Activated T-cell treated with anti-CD3 and anti-CD28 coated beads for 1 hour (primary cell): ENCODE measurements at places on chromosomes 2 and 18.

DNA sequence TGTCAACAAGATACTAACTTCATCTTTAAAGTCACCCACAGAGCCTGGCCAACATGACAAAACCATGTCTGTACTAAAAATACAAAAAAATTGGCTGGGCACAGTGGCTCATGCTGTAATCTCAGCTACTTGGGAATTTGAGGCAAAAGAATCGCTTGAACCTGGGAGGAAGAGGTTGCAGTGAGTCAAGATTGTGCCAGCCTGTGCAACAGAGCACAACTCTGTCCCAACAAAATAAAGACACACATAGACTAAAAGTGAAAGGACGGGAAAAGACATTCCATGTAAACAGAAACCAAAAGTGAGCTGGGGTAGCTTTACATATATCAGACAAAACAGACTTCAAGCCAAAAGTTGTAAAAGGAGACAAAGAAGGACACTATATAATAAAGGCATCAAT is 34.8 kb downstream of the USP34 start:
- no peak for DNase-seq

DNA sequence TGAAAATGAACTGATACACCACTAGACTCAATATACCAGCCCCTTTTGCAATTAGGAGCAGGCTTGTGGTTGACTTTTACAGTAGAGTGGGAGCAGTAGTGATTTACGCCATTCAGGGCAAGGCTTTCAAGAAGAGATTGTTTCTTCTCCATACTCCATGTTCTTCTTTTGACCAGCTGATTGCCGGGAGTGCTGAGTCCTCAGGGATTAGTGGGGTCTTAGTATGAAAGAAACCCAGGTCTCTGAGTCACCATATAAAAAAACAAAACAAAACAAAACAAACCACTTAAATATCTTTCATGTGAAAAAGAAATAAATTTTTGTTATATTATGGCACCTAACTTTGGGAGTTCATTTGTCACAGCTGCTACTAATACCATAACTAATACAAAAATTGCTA is 465.6 kb upstream of the TRIB2 start:
- DNase-seq = no peak

DNA sequence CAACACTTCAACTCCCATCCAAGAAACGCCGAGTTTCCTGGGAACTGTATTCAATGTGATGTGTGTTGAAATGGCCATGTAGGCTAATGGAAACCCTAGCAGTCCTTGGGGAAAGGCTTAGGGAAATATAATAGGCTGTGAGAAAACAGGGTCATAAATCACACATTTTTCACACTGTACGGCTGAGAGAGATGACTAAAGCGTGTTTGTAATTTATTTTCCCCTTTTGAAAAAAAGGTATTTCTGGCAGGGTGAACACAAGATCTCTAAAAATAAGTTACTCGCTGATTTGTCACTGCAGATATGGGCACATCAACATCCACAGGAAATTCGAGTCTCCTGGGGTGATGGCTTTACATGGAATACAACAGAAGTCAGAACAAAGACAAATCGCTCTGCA is 109.6 kb upstream of the ST6GAL2 start:
- DNase-seq = no peak

GRCh38 chr2:109290887-109291643 is 162.1 kb downstream of the SH3RF3 start:
- DNase-seq = no peak

DNA sequence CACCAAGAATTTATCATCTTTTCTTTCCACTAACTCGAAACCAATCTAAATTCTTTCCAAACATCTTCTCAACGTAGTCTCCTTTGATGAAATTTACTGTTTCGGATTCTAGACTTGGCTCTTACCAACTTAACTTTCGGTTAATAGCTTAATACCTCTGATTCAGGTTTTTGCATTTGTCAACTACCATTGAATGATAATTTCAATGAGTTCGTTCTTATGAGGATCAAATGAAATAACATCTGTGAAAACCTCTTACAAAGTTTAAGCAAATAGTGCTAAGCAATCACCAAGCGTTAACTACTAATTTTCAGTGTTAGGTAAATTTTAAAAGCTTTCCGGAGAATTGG is 593 bp upstream of the NRBP1 start:
- no peak for DNase-seq

DNA sequence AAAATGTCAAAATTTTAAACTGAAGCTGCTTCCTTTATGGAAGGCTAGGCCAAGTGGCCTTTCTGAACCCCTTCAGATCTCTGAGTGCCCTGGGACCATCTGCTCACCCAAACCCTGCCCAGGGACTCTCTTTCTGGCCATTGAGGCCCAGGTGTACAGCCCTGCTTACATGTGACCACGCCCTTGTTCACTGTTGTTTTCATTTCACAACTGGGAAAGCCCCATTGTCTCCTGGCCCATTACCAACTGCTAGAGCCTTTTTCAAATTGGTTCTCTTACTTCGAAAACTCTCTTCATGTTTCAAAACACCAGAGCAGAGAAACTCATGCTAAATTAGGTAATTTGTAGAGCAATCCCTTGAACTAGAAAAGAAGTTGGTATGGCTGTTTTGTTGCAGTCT is 219.5 kb upstream of the TANK start:
- no peak for DNase-seq

DNA sequence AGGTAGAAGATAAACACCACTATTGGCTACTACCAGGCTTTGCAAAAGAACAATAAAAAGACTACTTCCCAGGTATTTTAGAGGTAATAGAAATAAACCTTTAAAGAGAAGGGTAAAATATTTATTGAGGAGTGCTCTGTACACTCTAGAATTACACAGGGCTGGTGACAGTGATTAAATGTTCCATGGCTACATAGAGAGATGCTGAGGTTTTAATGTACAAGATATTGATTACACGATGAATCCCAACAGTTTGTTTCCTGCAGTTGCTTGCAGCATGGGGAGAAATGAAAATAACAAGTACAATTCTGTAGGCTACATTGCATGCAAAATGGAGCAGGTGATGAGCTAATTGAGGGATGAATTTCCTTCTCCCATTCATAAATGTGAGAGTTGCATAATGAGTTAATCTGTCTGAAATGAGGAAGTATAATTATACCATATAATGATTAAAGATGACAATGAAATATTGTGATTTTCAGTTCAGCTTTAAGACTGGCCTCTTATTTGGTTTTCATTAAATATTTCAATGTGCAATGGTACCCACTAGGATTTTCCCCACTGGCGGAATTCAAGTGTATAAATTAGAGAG is 266.1 kb downstream of the SOCS6 start:
- no peak for DNase-seq

DNA sequence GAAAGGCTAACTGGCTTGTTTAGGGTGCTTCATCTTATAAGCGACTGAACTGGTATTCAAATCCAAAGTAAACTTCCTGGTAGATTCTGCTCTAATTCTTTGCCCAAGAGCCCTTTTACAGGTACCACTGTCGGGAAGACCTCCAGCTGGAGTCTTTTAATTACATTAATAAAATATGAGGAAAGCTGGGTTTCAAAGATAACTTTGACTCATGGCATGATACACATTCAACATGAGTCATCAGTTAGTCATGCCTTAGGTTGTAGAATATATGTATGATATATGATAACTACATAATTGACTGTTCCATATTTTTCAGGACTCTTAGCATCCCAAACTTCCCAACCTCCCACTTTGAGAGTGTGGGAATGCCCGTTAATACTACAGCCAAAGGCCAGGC is 32.3 kb downstream of the ZCCHC2 start:
- no peak for DNase-seq

DNA sequence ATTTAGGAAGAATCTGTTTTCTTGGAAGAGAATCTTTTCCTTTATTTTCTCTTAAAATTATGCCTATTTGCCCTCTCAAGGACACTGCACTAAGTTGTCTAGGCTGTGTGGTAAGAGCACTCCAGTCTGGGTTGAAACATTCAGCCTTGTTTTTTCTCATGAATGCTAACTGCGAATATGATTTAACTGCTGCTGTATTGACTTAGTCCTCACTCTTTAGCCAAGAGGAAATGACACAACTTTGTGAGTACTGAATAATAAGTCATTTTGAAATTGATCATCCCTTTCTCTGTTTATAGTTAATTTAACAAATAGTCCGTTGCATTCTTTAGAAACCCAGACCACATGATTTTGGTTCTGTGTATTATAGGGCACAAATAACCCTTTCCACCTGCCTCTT is 4.5 kb upstream of the RND3 start:
- no peak for DNase-seq

DNA sequence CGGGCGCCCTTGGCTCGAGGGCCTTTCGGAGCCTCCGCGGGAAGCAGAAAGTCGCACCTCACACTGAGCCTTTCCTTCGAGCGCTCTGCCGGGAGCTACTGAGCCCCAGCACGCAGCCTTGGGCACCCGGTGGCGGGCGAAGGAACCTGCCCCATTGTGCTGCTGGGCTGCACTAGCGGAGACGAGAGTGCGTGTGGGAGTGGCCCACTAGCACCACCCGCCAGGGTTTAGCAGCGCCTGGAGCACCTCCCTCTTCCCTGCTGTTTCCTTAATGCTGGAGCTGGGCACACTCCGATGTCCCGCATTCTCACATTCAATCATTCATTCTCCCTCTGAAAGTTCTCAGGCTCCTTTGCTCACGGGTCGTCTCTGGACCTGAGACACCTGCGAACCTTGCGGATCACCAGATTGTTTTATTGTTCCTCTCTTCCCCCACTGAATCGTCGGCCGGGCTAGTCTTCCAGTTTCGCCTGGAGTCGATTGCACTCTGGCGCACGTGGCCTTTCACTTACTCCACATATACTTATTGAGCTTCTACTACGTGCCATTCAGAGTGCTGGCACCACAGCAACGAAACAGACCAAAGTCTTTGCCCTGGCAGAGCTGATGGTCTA is 8.5 kb upstream of the PAX3 start:
- no peak for DNase-seq

GRCh38 chr2:159381574-159381973 is 95.1 kb upstream of the WDSUB1 start:
- no peak for DNase-seq

GRCh38 chr2:240983361-240983995 is 14.9 kb upstream of the SNED1 start:
- peak; percentile 25 for DNase-seq

DNA sequence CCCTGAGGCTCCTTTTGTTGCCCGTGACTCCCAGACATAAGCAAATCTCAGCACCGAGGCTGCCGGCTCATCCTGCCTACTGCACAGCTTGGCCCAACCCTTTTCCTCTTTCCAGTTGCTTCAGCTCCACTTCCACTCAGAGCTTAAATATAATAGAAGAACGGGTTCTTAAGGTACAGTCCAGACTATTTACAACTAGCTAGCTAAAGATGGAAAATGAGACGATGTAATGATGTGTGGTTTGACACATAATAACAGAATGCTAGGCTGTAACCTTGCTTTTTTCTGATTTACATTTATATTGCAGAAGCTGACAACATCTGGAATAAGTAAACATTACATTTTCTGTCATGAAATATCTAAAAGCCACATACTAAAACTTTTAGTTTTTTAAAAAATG is 26.9 kb upstream of the ATP9B start:
- DNase-seq = no peak

DNA sequence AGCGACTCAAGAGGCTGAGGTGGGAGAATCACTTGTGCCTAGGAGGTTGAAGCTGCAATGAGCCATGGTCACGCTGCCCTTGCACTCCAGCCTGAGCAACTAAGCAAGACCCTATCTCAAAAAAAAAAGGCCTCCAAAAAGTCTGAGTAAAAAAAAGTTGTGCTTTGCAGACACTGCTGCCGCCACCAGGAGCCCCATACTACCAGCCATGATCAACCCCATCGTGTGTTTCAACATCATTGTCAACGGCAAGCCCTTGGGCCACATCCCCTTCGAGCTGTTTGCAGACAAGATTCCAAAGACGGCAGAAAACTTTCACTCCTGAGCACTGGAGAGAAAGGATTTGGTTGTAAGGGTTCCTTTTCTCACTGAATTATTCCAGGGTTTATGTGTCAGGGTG is 137.1 kb downstream of the INO80D start:
- no peak for DNase-seq

DNA sequence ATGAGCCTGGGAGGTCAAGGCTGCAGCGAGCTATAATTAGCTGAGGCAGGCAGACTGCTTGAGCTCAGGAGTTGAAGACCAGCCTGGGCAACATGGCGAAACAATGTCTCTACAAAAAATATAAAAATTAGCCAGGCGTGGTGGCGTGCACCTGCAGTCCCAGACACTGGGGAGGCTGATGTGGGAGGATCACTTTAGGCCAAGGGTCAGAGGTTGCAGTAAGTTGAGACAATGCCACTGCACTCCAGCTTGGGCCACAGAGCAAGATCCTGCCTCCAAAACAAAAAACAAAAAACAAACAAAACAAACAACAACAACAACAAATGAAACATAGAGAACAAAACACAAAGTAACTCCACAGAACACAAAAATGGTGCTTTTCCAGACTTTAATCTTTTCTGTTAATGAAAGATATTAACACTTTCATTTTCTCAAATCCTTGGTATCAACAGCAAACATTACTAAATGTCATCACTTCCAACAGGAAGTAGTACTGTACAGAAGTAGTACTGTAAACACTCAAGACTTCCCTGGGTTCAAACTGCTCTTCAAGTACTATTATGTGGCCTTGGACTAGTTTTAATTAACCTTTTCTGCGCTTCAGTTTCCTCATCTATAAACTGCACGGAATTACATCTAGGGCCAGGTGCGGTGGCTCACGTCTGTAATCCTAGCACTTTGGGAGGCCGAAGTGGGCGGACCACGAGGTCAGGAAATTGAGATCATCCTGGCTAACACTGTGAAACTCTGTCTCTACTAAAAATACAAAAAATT is 27.9 kb downstream of the PUM2 start:
- no peak for DNase-seq

- no peak for DNase-seq
These were observed 195.6 kb upstream of the COPS8 start for GRCh38 chr2:236889791-236890704.

DNA sequence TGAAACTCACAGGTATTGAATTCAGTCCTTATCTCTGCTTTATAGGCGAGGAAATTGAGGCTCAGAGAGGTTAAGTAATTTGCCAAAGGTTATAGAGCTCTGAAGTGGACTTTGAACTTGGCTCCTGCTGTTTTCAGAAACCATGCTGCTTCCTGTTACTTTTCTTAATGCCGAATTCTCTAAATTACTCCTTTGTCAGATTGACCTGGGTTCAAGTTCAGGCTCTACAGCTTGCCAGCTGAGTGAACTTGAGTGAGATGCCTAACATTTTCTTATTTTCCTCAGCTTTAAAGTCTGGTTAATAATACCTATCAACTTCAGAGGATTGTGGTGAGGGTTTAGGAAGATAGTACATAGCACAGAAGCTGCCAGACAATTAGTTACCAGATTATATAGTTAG is 3.4 kb downstream of the ASAP2 start:
- no peak for DNase-seq

GRCh38 chr2:71607151-71607889 is 154.0 kb downstream of the DYSF start:
- no peak for DNase-seq

DNA sequence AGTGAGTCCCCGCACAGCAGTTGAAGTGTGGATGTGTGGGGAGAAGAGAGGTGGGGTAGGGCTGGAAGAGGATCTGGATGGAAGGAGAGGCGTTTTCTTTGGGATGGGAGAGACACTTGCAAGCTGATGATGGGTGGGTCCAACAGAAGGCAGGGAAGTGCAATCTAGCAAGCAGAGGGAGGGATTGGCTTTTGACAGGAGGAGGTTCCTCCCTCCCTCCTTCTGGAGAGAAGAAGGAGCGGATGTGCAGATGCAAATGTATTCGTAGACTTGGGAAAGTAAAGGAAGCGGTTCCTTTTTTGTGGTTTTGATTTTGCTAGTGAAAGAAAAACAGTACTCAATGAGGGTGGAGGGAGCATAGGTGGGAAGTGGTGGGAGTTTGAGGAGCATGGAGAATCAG is 48.9 kb downstream of the LAMA3 start:
- DNase-seq = no peak
